ENCODE measurements at places on chromosomes 12 and 14. TPM values are rescaled to one million over a fixed set of nuclear protein-coding genes. Genes with fewer than 3 reads are reported as not detected.

DNA sequence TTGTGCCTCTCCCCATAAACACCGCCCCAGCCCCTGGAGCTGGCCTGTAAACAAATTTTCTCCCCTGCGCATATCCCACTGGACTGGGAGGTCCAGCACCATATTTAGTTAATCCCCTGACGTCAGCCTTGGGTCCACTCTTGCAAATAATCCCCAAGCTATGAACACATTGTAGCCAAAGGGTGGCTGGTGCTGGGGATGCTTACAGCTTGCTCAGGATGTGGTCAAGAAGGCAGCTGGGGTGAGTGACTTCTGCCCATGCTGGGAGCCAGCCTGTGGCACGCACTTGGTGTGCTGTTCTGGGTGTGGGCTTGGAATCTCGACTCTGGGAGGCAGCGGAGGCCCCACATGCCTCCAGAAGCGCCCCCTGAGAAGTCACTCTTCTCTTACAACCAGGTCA is 32.1 kb downstream of the CMKLR1 start:
- no peaks in the 10 kb centered on the region for H3K36me3 ChIP-seq
- peaks cover 19% of the 10 kb centered on the region for H3K4me1 ChIP-seq
- H3K27me3 ChIP-seq = no peaks in the 10 kb centered on the region
- H3K27ac ChIP-seq = no peak overlapping the region
- H3K4me3 ChIP-seq = no peak overlapping the region

DNA sequence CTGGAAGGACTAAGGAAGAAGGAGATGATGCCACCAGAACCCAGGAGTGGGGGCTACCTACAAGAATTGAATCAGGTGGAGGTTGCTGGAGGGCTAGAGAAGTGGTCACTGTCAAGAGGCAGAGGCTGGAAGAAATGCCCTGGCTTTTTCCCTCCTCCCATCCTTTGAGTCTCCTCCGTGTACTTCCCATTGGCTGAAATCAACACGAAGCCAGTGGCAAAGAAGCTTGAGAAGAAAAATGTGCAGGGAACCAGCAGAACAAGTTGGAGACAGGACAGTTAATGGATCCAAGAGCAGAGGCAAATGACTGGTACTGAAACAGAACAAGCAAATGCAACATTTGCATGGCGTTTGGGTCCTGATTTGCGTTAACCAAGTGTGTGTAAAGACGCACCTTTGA is 9.1 kb upstream of the FBLN5 start:
- no peaks in the 10 kb centered on the region for H3K4me1 ChIP-seq
- no peak for DNase-seq
- H3K36me3 ChIP-seq = no peaks in the 10 kb centered on the region
- no peaks in the 10 kb centered on the region for H3K27me3 ChIP-seq
- H3K27ac ChIP-seq = no peak overlapping the region

GRCh38 chr14:19823765-19824164 is 20.2 kb downstream of the OR4N2 start:
- no peak for DNase-seq
- H3K27me3 ChIP-seq = no peaks in the 10 kb centered on the region
- H3K36me3 ChIP-seq = no peaks in the 10 kb centered on the region
- H3K4me3 ChIP-seq = no peak overlapping the region
- no peaks in the 10 kb centered on the region for H3K4me1 ChIP-seq
- no peak overlapping the region for H3K27ac ChIP-seq

DNA sequence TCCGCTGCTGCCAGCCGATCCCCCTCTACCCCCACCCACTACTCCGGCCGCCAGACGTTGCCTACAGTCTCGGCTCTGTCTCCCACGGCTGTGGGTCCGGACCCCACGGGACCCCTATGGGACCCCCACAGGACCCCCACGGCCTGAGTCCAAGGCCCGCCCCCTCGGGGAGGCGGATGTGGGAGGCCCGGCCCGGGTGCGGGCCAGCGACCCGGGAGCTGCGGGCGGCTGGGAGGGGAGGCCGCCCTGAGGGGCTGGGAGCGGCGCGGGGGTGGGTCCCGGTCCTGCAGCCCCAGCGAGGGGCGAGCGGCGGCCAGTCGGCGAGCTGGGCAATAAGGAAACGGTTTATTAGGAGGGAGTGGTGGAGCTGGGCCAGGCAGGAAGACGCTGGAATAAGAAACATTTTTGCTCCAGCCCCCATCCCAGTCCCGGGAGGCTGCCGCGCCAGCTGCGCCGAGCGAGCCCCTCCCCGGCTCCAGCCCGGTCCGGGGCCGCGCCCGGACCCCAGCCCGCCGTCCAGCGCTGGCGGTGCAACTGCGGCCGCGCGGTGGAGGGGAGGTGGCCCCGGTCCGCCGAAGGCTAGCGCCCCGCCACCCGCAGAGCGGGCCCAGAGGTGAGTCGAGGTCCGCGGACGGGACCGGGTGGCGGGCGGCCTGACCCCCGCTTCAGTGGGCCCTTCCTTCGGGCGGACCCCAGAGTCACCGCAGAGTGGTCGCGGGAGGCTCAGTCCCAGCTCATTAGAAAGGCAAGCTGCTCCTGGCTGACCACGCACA is at the start of gene ACVRL1:
TSS of gene ACVRL1 (plus strand) at position 422 of the 773 bp plus-strand sequence. CDS start 4,971 bp downstream, outside the sequence.
- H3K4me1 ChIP-seq = peaks cover 81% of the 10 kb centered on the region
- peaks cover 22% of the 10 kb centered on the region for H3K27me3 ChIP-seq
- no peaks in the 10 kb centered on the region for H3K36me3 ChIP-seq
- H3K4me3 ChIP-seq = peak within 1 kb of the TSS; percentile 38
- DNase-seq = peak; percentile 73
- H3K27ac ChIP-seq = peak within 1 kb of the TSS; percentile 86

DNA sequence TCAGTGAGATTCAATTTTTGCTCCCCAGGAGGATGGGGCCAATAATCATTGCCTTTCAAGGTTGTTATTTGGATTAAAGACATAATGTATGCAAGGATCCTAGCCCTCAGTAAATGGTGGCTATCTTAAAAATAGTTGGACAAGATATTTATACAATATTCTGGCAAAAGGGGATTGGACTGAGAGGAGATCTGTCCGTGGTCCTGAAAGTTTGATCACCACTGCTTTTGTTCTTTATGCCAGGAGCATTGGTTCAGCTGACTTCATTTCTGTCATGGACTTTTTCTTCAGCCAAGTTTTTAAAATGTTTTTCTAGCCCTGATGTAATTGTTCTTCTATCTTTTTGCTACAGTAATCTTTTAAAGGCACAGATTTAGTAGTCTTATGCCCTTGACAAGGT is 70.2 kb upstream of the TCL1A start:
- no peak overlapping the region for H3K27ac ChIP-seq
- no peaks in the 10 kb centered on the region for H3K27me3 ChIP-seq
- no peak for DNase-seq

GRCh38 chr12:38664661-38665269 is 240.6 kb downstream of the CPNE8 start:
- no peaks in the 10 kb centered on the region for H3K36me3 ChIP-seq
- H3K4me3 ChIP-seq = no peak overlapping the region
- no peak overlapping the region for H3K27ac ChIP-seq
- DNase-seq = no peak

DNA sequence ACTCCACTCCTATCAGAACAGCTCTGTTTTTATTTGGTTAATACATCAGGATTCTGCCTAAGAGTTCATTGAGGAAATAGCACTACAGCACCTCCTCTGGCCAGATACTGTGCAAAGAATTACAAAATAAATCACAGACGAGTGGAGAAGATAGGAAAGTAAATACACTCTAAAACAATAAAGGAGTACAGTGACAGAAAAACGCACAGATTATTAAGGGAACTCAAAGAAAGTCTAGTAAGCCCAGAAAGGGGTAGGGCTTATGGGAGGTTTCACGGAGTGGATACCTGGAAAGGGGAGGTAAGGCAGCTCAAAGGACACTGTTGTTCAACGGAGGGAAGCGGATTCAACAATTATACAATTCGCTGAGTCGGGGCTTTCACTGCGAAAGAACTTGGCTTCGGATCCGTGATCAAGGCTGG is 5.5 kb downstream of the OR10AD1 start:
- peak overlapping the region; percentile 73 for H3K4me3 ChIP-seq
- H3K4me1 ChIP-seq = peaks cover 29% of the 10 kb centered on the region
- DNase-seq = no peak
- H3K36me3 ChIP-seq = no peaks in the 10 kb centered on the region

Gene MANSC1
- polyA plus RNA-seq = 1.8 TPM

Gene GRIN2B
- under 0.01 TPM for polyA plus RNA-seq

Gene AMN
- polyA plus RNA-seq = 1.6 TPM

Gene NUMB
- polyA plus RNA-seq = 27.5 TPM

Gene ETFBKMT
- 1.3 TPM for polyA plus RNA-seq

Gene IFNG-AS1
- 0.42 TPM for polyA plus RNA-seq
